ENCODE measurements at places on chromosomes 7 and 10. TPM values are rescaled to one million over a fixed set of nuclear protein-coding genes. Genes with fewer than 3 reads are reported as not detected.

DNA sequence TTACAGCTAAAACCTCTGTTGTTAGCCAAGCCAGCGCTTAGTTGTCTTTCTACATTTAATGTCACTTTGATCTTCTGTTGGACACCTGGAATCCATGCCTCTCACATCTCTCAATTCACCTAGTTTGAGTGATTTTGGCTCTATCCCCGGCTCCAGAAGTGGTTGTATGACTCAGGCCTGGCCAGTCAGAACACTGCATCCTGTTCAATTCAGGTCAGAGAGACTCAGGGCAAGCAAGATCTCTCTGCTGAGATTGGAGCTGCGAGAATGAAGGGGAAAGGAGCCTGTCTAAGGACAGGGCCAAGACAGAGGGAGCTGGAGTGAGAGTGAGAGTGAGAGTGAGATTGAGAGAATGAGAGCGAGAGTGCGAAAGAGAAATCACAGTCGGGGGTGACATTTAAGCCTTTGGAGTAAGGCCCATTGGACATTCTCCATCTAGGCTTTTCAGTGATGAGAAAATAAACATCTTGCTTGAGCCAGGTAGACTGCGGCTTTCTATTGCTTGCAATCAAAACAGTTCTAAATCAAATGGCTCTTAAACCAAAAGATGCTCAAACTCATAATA lies 83.3 kb upstream of the DYNC1I1 start:
- peaks cover 4% of the 10 kb centered on the region for H3K4me1 ChIP-seq
- H3K4me3 ChIP-seq: no peak overlapping the region
- DNase-seq: no peak
- no peak overlapping the region for H3K27ac ChIP-seq

DNA sequence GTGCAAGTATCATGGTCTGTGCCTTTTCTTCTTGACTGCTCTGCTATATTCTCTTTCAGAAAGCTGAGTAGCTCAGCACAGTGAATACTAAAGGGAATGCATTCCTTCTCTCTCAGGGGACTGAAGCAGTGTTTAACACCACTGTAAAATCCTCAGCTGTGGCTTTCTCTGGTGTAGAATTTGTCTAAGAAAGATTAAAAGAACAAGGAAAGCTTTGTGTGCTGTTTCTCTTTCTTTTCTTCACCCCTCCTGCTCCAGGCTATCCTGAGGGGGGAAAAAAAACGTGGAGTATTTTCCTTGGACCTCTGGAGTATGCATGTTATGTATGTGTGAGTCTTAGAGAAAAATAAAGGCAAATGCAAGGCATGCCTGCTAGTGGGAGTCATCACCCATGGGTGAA lies 383.9 kb downstream of the AUTS2 start:
- H3K27ac ChIP-seq: no peak overlapping the region
- no peaks in the 10 kb centered on the region for H3K36me3 ChIP-seq
- no peaks in the 10 kb centered on the region for H3K4me1 ChIP-seq
- H3K4me3 ChIP-seq: no peak overlapping the region
- H3K27me3 ChIP-seq: no peaks in the 10 kb centered on the region

GRCh38 chr7:103851357-103851756 lies 138.1 kb downstream of the RELN start:
- no peak for DNase-seq
- no peaks in the 10 kb centered on the region for H3K4me1 ChIP-seq
- no peak overlapping the region for H3K4me3 ChIP-seq
- no peaks in the 10 kb centered on the region for H3K36me3 ChIP-seq
- no peaks in the 10 kb centered on the region for H3K27me3 ChIP-seq

GRCh38 chr7:82697897-82698296 lies 254.3 kb upstream of the CACNA2D1 start:
- no peaks in the 10 kb centered on the region for H3K27me3 ChIP-seq
- H3K36me3 ChIP-seq: no peaks in the 10 kb centered on the region
- H3K27ac ChIP-seq: no peak overlapping the region
- no peak for DNase-seq
- no peak overlapping the region for H3K4me3 ChIP-seq

- H3K27ac ChIP-seq: no peak overlapping the region
- peaks cover 7% of the 10 kb centered on the region for H3K4me1 ChIP-seq
- DNase-seq: no peak
- H3K36me3 ChIP-seq: no peaks in the 10 kb centered on the region
- no peak overlapping the region for H3K4me3 ChIP-seq
These were observed 10.9 kb upstream of the GDF2 start for GRCh38 chr10:47311193-47311931.

- H3K4me3 ChIP-seq: no peak overlapping the region
- no peaks in the 10 kb centered on the region for H3K36me3 ChIP-seq
- no peak for DNase-seq
- no peaks in the 10 kb centered on the region for H3K4me1 ChIP-seq
- no peak overlapping the region for H3K27ac ChIP-seq
- no peaks in the 10 kb centered on the region for H3K27me3 ChIP-seq
These were observed 329.2 kb downstream of the AUTS2 start for GRCh38 chr7:69927461-69927860.

- DNase-seq: no peak
- H3K27ac ChIP-seq: peak overlapping the region; percentile 26
- H3K36me3 ChIP-seq: no peaks in the 10 kb centered on the region
- no peaks in the 10 kb centered on the region for H3K27me3 ChIP-seq
- H3K4me1 ChIP-seq: peaks cover 12% of the 10 kb centered on the region
These were observed 19.6 kb upstream of the GIMAP2 start for GRCh38 chr7:150665896-150666295.

GRCh38 chr10:33073641-33074415 lies 115.8 kb upstream of the ITGB1 start:
- no peaks in the 10 kb centered on the region for H3K4me1 ChIP-seq
- H3K27me3 ChIP-seq: no peaks in the 10 kb centered on the region
- no peak overlapping the region for H3K27ac ChIP-seq
- no peak overlapping the region for H3K4me3 ChIP-seq
- no peak for DNase-seq
- no peaks in the 10 kb centered on the region for H3K36me3 ChIP-seq

GRCh38 chr10:2019281-2019680 lies 282.0 kb upstream of the ADARB2 start:
- no peaks in the 10 kb centered on the region for H3K4me1 ChIP-seq
- no peak for DNase-seq
- H3K27ac ChIP-seq: no peak overlapping the region
- H3K4me3 ChIP-seq: no peak overlapping the region
- H3K36me3 ChIP-seq: no peaks in the 10 kb centered on the region
- no peaks in the 10 kb centered on the region for H3K27me3 ChIP-seq

DNA sequence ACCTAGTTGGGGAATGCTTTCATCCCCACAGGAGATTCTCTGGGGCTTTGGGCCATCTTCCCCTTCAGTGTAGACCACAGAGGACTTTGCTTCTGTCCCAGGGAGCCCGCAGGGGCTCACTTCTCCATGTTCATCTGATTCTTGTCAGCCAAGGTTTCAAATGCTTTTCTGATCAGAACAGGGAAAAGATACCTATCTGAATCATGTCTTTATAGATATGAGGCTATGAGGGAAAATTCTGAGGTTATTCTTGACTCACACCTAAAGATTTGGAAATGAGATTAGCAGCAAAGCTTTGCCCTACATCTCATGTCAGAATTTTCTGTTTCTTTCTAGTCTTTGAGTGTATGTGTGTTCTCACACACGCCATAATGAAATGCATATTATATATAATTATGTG lies 53.3 kb downstream of the FIGNL1 start:
- H3K27me3 ChIP-seq: peaks cover 14% of the 10 kb centered on the region
- H3K36me3 ChIP-seq: peaks cover 7% of the 10 kb centered on the region
- H3K4me3 ChIP-seq: no peak overlapping the region

DNA sequence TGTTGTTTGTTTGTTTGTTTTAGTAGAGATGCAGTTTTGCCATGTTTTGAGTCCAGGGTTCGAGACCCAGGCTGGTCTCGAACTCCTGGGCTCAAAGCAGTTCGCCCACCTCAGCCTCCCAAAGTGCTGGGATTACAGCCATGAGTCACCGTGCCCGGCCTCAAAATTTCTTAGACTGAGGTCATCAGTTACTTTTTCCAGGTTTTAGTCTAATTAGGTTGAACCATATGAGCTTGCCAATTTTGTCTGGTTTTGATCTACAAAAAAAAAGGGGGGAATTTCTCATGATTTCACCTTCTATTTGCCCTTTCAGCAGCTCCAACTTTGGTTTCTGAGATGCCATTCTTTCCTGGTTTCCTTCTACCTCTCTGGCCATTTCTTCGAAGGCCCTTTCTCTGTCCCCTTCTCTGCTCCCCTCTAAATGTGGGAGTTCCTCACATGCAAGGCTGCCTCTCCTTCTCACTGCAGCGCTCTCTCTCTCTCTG lies 5.5 kb downstream of the CUEDC2 start:
- no peak for DNase-seq
- no peak overlapping the region for H3K27ac ChIP-seq
- H3K27me3 ChIP-seq: no peaks in the 10 kb centered on the region

DNA sequence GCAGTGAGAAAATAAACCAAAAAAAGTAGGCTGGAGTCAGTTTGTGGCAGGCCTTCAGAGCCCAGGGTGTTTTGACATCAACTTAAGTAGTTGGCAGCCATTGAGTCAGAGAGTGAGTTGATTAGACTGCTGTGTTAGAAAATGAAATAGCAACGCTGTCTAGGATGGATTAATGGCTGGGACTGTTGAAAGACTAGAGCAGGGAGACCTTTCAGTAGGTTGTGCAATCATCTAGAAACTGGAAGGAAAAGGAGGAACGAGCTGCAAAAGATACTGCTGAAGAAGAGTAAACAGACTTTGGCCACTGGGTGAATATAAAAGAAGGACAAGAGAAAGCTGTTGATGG lies 28.6 kb upstream of the TRIL start:
- H3K36me3 ChIP-seq: no peaks in the 10 kb centered on the region
- no peaks in the 10 kb centered on the region for H3K27me3 ChIP-seq
- H3K27ac ChIP-seq: peak overlapping the region; percentile 30

- H3K4me1 ChIP-seq: no peaks in the 10 kb centered on the region
- no peak overlapping the region for H3K4me3 ChIP-seq
- no peaks in the 10 kb centered on the region for H3K36me3 ChIP-seq
- no peak for DNase-seq
These were observed 130.2 kb downstream of the KCNMA1 start for GRCh38 chr10:77507291-77507880.

GRCh38 chr7:47446871-47447466 lies 134.9 kb downstream of the TNS3 start:
- no peaks in the 10 kb centered on the region for H3K36me3 ChIP-seq
- H3K27ac ChIP-seq: no peak overlapping the region
- peaks cover 45% of the 10 kb centered on the region for H3K4me1 ChIP-seq
- H3K4me3 ChIP-seq: no peak overlapping the region
- no peaks in the 10 kb centered on the region for H3K27me3 ChIP-seq

GRCh38 chr10:1266033-1266802 lies 210.0 kb downstream of the WDR37 start:
- no peaks in the 10 kb centered on the region for H3K27me3 ChIP-seq
- H3K4me3 ChIP-seq: no peak overlapping the region
- no peaks in the 10 kb centered on the region for H3K4me1 ChIP-seq

DNA sequence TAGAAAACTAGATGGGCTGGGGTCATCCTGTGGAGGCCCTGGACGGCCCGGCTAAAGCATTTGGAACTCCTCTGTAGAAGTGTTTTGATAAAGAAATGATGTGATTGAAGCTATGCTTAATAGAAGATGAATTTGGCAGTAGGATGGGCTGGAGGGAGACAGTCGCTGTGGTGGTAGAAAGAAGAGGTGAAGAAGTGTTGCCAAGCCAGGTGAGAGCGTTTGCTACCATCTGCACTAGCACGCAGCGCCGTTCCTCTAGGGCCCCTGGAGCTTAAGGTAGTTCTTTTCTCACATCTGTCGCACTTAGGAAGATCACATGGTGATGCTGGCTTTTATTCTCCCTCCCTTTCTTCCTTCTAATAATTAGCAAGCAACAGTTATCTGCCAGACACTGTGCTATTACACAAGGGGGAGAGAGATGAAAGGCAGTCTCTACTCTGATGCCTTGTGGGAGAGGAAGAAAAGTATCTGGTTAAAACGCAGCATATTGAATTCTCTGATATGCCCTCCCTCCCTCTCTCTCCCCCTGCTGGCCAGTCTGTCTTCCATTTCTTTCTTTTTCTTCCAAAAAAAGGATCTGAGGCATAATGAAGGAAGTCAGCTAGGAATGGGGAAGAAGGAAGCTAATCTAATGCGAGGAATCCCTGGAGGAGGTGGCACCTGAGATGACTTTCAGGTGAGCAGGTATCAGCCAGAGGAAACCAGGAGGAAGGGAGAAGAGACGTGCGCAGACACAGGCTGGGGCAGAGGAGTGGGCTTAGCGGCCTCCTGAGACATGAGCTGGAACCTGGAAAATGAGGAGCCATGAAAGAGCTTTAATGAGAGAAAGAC lies 162.3 kb upstream of the KLF14 start:
- H3K27ac ChIP-seq: peak overlapping the region; percentile 37
- H3K27me3 ChIP-seq: no peaks in the 10 kb centered on the region
- no peak overlapping the region for H3K4me3 ChIP-seq
- peaks cover 56% of the 10 kb centered on the region for H3K36me3 ChIP-seq
- H3K4me1 ChIP-seq: peaks cover 74% of the 10 kb centered on the region

GRCh38 chr10:110074758-110075671 lies 67.2 kb downstream of the ADD3 start:
- no peaks in the 10 kb centered on the region for H3K36me3 ChIP-seq
- peak overlapping the region; percentile 75 for H3K27ac ChIP-seq
- DNase-seq: no peak
- H3K4me3 ChIP-seq: no peak overlapping the region
- peaks cover 56% of the 10 kb centered on the region for H3K4me1 ChIP-seq
- no peaks in the 10 kb centered on the region for H3K27me3 ChIP-seq

GRCh38 chr7:96126382-96126781 lies 195.5 kb downstream of the SLC25A13 start:
- H3K27me3 ChIP-seq: no peaks in the 10 kb centered on the region
- peaks cover 20% of the 10 kb centered on the region for H3K36me3 ChIP-seq
- H3K4me3 ChIP-seq: no peak overlapping the region
- no peak for DNase-seq
- no peaks in the 10 kb centered on the region for H3K4me1 ChIP-seq
- no peak overlapping the region for H3K27ac ChIP-seq

The RHBDD2 gene
- 68.6 TPM for total RNA-seq

The PPA1 gene
- total RNA-seq: 175 TPM

The TAS2R5 gene
- total RNA-seq: 2.2 TPM

The AFAP1L2 gene
- total RNA-seq: 10.1 TPM

The MMD2 gene
- not detected for total RNA-seq

The FAM237B gene
- not detected for total RNA-seq

The LRRC18 gene
- total RNA-seq: 0.96 TPM

The EPO gene
- not detected for total RNA-seq

The ANKRD1 gene
- total RNA-seq: 156 TPM

The SKIDA1 gene
- total RNA-seq: 0.69 TPM

The SPDYE3 gene
- not detected for total RNA-seq

The SHTN1 gene
- 40.4 TPM for total RNA-seq

The NODAL gene
- total RNA-seq: not detected

The CALN1 gene
- not detected for total RNA-seq

Data from upper lobe of right lung (tissue), 1 donor.